ENCODE measurements at places on chromosomes 4 and X. TPM values are rescaled to one million over a fixed set of nuclear protein-coding genes. Genes with fewer than 3 reads are reported as not detected.

REPS2 gene
- total RNA-seq = 1.2 TPM

PLXNB3 gene
- 0.25 TPM for total RNA-seq

DNA sequence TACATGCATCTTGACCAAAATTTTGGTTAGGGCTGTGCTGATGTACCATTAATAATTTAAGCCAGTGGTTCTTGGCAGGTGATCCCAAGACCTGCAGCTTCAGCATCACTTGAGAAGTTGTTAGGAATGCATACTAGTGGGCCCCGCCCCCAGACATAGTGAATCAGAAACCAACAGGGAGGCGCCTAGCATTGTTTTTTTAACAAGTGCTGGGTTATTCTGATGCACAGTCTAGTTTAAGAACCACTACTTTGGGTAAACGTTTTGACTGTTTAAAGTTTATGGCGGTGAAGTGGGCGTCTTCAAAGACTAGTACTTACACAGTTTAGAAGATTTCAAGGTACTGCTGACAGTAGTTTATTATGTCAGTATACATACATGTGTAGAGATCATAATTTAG, 23.6 kb downstream of the FAM199X start:
- DNase-seq = no peak
- no peaks in the 10 kb centered on the region for H3K27me3 ChIP-seq
- H3K36me3 ChIP-seq = peaks cover 4% of the 10 kb centered on the region
- H3K27ac ChIP-seq = no peak overlapping the region

RTL9 gene
- total RNA-seq = 0.22 TPM

DNA sequence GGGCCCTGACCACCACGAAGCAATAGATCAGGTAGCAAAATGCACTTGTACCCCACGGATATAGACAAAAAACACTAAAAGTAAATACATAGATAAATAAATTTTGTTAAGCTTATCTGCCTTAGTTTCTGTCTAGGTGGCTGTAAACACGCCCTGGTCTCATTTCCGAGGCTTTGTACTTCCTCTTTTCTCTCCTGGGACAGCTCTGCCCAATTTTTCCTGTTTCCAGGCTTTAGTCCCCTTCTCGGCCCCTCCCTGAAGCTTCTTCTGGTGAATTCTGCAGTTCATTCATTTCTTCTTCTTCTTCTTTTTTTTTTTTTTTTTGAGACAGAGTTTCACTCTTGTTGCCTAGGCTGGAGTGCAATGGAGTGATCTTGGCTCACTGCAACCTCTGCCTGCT, 73.4 kb upstream of the STOX2 start:
- no peak overlapping the region for H3K4me3 ChIP-seq
- H3K4me1 ChIP-seq = no peaks in the 10 kb centered on the region
- H3K27me3 ChIP-seq = no peaks in the 10 kb centered on the region
- no peak overlapping the region for H3K27ac ChIP-seq
- DNase-seq = no peak

DNA sequence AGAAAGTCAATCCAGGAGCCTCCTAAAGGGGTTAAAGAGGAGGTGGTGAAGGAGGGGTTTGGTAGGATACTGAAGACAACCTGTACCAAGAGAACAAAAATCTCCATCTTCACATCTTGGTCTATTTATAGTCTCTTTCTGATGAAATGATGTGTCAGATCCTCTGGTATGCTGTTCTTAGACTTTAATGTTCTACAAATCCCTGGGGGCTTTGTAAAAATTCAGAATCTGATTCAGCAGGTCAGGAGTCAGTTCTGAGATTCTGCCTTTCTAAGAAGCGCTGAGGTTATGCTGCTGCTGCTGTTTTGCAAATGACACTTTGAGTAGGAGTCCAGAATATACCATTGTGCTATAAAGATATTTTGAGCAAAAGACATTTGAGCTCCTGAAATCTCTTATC, 172.9 kb upstream of the GLRA2 start:
- DNase-seq = no peak
- H3K4me1 ChIP-seq = peaks cover 4% of the 10 kb centered on the region

CLNK gene
- total RNA-seq = not detected

- no peaks in the 10 kb centered on the region for H3K4me1 ChIP-seq
- no peaks in the 10 kb centered on the region for H3K27me3 ChIP-seq
- H3K4me3 ChIP-seq = no peak overlapping the region
- no peak overlapping the region for H3K27ac ChIP-seq
Measured at GRCh38 chr4:2251795-2252529, 9.9 kb downstream of the MXD4 start.

- peaks cover 3% of the 10 kb centered on the region for H3K4me1 ChIP-seq
- no peak overlapping the region for H3K4me3 ChIP-seq
- no peak for DNase-seq
- no peak overlapping the region for H3K27ac ChIP-seq
Measured at GRCh38 chrX:150038315-150038714, 100.0 kb upstream of the EOLA2 start.

- H3K27me3 ChIP-seq = no peaks in the 10 kb centered on the region
- no peak overlapping the region for H3K27ac ChIP-seq
- no peaks in the 10 kb centered on the region for H3K36me3 ChIP-seq
- no peaks in the 10 kb centered on the region for H3K4me1 ChIP-seq
Measured at GRCh38 chrX:98924511-98924910, 1485.6 kb downstream of the PCDH19 start.

TMSB15A gene
- 561 TPM for total RNA-seq

DNA sequence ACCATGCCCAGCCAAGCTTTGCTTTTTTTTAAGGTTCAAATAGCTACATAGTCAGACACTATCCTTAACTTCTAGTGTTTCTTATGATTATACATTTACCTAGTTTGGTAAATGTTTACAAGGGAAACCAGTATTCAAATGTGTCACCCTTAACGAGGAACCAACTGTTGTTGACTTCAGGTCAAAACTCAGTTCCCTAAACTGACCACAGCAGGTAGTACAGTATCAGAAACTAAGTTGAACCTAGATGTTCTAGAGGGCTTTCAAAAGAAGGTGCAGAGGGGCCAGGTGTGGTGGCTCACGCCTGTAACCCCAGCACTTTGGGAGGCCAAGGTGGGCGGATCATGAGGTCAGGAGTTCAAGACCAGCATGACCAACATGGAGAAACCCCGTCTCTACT, 11.3 kb downstream of the GPC4 start:
- DNase-seq = no peak
- H3K27ac ChIP-seq = no peak overlapping the region
- H3K27me3 ChIP-seq = no peaks in the 10 kb centered on the region
- H3K36me3 ChIP-seq = no peaks in the 10 kb centered on the region
- H3K4me1 ChIP-seq = peaks cover 14% of the 10 kb centered on the region
- no peak overlapping the region for H3K4me3 ChIP-seq

- no peaks in the 10 kb centered on the region for H3K27me3 ChIP-seq
- no peak overlapping the region for H3K27ac ChIP-seq
- H3K36me3 ChIP-seq = no peaks in the 10 kb centered on the region
- no peaks in the 10 kb centered on the region for H3K4me1 ChIP-seq
Measured at GRCh38 chr4:144338148-144338547, 197.6 kb upstream of the GYPA start.

GRCh38 chrX:140177821-140178220, 212.5 kb upstream of the CXorf66 start:
- no peaks in the 10 kb centered on the region for H3K27me3 ChIP-seq
- H3K4me1 ChIP-seq = peaks cover 31% of the 10 kb centered on the region
- DNase-seq = peak; percentile 48
- H3K27ac ChIP-seq = no peak overlapping the region
- no peak overlapping the region for H3K4me3 ChIP-seq

TMEM165 gene
- total RNA-seq = 85.6 TPM

CT47B1 gene
- total RNA-seq = not detected

IRS4 gene
- total RNA-seq = 70.1 TPM

DNA sequence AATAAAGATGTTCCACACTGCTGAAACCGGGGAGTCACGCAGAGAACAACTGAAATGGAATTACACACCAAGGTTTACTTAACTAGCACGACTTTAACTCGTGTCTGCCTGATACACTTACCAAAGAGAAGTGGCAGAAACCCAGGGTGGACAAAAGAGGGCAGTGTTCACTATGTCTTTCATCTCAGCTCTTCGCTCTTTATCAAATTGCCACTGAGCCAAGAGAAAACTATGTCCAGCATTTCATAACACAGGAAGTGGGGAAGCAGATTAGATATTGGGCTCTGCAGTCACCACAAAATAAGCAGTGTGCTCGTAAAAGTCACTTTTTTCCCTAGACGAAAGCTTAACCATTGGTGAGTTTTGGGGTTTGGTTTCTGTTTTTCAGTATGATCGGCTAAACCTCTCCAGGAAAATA, 155.7 kb downstream of the CHIC2 start:
- H3K27ac ChIP-seq = no peak overlapping the region
- no peaks in the 10 kb centered on the region for H3K36me3 ChIP-seq
- peaks cover 11% of the 10 kb centered on the region for H3K4me1 ChIP-seq
- peak; percentile 76 for DNase-seq
- H3K4me3 ChIP-seq = peak overlapping the region; percentile 28

- peaks cover 4% of the 10 kb centered on the region for H3K36me3 ChIP-seq
- H3K27me3 ChIP-seq = no peaks in the 10 kb centered on the region
- H3K27ac ChIP-seq = no peak overlapping the region
- H3K4me3 ChIP-seq = no peak overlapping the region
Measured at GRCh38 chrX:150879855-150880807, 18.3 kb downstream of the CD99L2 start.

SPANXN3 gene
- not detected for total RNA-seq

DNA sequence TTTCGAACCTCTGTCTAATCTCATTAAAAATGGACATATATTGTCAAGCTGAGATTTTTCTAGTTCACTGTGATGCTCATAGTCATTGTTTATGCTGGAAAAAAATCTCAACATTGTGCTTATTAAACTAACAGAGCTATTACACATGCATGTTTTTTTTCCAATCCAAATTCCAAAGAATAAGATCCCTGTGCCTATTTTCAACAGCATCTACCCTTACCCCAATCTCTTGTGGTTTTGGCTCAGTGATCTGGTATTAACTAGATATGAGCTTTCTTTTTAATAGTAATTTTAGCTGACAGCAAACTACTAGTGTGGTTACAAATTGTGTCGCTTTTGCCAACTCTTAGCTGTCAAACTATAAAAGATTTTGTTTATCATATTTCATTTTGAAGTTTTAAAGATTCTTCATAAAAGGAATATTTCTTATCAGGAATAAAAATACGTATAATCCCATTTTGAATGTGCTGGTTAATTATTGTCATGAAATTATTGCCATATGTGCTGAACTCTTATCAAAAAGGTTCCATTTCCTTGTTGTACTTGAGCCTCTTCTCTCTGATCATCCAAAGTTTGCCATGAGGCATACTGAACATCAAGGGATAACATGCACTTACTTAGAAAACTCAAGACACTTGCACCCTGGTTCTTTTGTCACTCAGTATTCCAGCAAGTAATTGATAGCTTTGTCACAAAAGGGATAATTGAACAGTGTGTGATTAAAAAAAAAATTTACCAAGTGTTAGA, 241.2 kb downstream of the ARHGAP24 start:
- H3K36me3 ChIP-seq = no peaks in the 10 kb centered on the region
- no peaks in the 10 kb centered on the region for H3K4me1 ChIP-seq
- no peak overlapping the region for H3K27ac ChIP-seq
- no peak overlapping the region for H3K4me3 ChIP-seq
- DNase-seq = no peak

- H3K4me3 ChIP-seq = no peak overlapping the region
- H3K27ac ChIP-seq = no peak overlapping the region
- H3K27me3 ChIP-seq = no peaks in the 10 kb centered on the region
- no peaks in the 10 kb centered on the region for H3K4me1 ChIP-seq
Measured at GRCh38 chr4:78945651-78946179, 6.5 kb upstream of the PAQR3 start.

- no peaks in the 10 kb centered on the region for H3K36me3 ChIP-seq
- H3K27me3 ChIP-seq = no peaks in the 10 kb centered on the region
- H3K4me1 ChIP-seq = no peaks in the 10 kb centered on the region
- no peak overlapping the region for H3K4me3 ChIP-seq
- no peak for DNase-seq
- no peak overlapping the region for H3K27ac ChIP-seq
Measured at GRCh38 chrX:5965406-5965805, 263.3 kb downstream of the NLGN4X start.

GRCh38 chr4:119040694-119041185, 94.9 kb upstream of the MYOZ2 start:
- no peak overlapping the region for H3K4me3 ChIP-seq
- H3K27me3 ChIP-seq = no peaks in the 10 kb centered on the region
- peak overlapping the region; percentile 26 for H3K27ac ChIP-seq
- H3K4me1 ChIP-seq = peaks cover 16% of the 10 kb centered on the region
